ENCODE measurements at places on chromosomes 2 and 18.

- peaks cover 7% of the 10 kb centered on the region for H3K4me1 ChIP-seq
- no peaks in the 10 kb centered on the region for H3K27me3 ChIP-seq
- H3K27ac ChIP-seq, result no peak overlapping the region
- DNase-seq, result no peak
- H3K4me3 ChIP-seq, result no peak overlapping the region
Measured at GRCh38 chr18:26963292-26963691, 97.8 kb upstream of the AQP4 start.

GRCh38 chr18:8375249-8375648 is 234.0 kb upstream of the RAB12 start:
- no peaks in the 10 kb centered on the region for H3K4me1 ChIP-seq
- H3K27me3 ChIP-seq, result no peaks in the 10 kb centered on the region
- peaks cover 18% of the 10 kb centered on the region for H3K36me3 ChIP-seq

GRCh38 chr2:203869223-203870042 is 1.9 kb downstream of the CTLA4 start:
- H3K4me3 ChIP-seq, result no peak overlapping the region
- no peak overlapping the region for H3K27ac ChIP-seq
- H3K4me1 ChIP-seq, result no peaks in the 10 kb centered on the region
- H3K36me3 ChIP-seq, result no peaks in the 10 kb centered on the region
- DNase-seq, result no peak

DNA sequence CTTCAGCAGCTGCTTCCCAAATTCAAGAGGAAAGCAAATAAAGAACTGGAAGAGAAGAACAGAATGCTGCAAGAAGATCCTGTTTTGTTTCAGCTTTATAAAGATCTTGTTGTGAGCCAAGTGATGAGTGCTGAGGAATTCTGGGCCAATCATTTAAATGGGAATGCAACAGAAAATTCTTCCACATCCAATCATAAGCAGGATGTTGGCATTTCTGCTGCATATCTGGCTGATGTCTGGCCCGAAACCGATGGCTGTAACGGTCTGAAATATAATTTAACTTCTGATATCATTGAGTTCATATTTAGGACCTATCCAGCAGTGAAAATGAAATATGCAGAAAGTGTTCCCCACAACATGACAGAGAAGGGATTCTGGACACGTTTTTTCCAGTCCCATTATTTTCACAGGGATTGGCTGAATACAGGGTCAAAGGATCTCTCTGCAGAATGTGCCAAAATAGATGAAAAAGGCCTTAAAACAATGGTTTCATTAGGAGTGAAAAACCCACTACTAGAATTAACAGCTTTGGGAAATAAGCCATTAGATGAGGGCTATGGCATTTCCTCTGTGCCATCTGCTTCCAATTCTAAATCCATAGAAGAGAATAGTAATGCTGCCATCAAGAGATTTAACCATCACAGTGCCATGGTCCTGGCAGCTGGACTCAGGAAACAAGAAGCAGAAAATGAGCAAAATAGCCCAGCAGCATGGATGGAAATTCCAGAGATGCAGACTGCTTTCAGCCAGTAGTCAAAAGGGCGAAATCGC is 175.6 kb downstream of the MC4R start:
- H3K4me3 ChIP-seq, result no peak overlapping the region
- no peak for DNase-seq
- peaks cover 3% of the 10 kb centered on the region for H3K4me1 ChIP-seq
- no peak overlapping the region for H3K27ac ChIP-seq

Data from spinal cord (tissue), 10 donors.